Stimulated activated CD8-positive, alpha-beta memory T cell treated with anti-CD3 and anti-CD28 coated beads, Interleukin-12 subunit alpha, Interleukin-12 subunit beta, amount 100 ng/mL, for 1 hour (primary cell): ENCODE measurements at places on chromosomes 3 and 15.

GRCh38 chr15:54033356-54033860 is 55.2 kb downstream of the UNC13C start:
- DNase-seq = no peak

- no peak for DNase-seq
Observed at GRCh38 chr15:54803987-54804386, 392.8 kb downstream of the RSL24D1 start.

GRCh38 chr15:56211064-56211463 is 32.6 kb downstream of the RFX7 start:
- DNase-seq = no peak

- DNase-seq = no peak
Observed at GRCh38 chr3:11660242-11660641, 16.5 kb upstream of the VGLL4 start.

GRCh38 chr3:141650783-141651182 is 87.3 kb upstream of the RNF7 start:
- no peak for DNase-seq

DNA sequence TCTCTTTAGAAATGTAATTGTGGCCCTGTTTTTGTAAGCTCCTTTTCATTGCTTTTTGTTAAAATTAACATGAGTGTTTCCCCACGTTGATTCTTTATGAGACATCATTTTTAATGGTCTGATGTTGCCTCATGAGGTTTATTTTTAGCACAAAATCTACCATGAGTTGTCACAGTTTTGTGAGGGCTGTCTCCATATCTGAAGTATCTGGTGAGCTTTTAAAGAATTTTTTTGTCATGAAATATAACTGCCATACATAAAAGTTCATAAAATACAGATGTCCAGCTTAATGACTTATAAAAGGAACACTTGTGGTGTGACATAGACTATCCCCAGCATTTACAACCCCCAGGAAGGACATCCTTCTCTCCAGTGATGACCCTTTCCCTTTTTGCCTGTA is 34.3 kb upstream of the CEMIP start:
- no peak for DNase-seq

DNA sequence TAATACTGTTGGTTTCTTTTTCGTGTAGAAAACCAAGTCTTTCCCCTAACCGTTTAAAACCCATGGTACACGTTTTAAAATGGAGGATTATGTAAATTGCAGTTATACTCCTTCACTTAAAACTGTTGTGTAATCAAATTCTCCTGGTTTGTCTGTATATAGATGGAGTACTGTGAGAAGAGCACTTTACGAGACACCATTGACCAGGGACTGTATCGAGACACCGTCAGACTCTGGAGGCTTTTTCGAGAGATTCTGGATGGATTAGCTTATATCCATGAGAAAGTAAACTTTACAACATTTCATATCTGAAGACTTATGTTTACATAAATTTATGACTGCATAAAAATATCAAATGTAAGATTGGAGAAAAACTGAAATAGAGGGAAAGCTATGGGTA is 51.2 kb downstream of the SRP14 start:
- no peak for DNase-seq

- no peak for DNase-seq
Observed at GRCh38 chr3:110564674-110565073, 506.9 kb upstream of the NECTIN3 start.

DNA sequence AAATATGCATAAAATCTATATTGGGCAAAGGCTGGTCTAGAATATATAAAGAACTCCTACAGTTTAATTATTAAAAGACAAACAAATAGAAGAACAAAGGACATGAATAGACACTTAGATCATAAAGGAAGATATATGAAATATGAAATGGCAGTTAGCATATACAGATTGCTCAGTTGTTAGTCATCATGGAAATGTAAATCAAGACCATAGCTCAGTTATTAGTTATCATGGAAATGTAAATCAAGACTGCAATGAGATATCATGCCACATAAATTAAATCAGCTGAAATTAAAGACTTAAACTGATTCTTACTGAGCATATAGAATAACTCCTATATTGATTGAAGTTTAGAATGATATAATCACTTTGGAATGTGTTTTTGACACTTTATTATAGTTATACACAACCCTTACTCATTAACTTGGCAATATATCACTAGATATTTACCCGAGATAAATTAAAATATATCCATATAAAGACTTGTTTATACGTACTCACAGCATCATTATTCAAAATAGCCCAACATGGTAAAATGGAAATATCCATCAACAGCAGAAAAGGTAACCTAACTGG is 45.2 kb upstream of the GOLGA8B start:
- DNase-seq = no peak

DNA sequence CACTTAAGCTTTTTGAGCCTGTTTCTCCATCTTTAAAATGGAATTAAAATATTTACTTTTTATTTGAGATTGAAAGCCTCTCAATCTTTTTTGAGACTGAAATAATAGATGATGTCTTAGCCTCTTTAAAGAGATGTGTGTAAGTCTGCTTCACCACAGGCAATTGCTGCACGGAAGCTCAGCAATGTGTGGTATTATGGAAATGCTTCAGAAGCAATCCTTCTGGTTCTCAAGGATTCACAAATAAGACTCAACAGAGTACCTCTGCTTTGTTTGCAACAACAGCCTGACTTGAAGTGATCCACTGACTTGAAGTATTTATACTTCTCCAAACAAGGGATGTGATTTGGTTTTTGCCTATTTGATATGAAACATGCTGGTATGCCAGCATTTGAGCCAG is 332.0 kb upstream of the RASGRP1 start:
- DNase-seq = no peak

GRCh38 chr15:67144609-67145311 is 79.4 kb downstream of the SMAD3 start:
- no peak for DNase-seq

DNA sequence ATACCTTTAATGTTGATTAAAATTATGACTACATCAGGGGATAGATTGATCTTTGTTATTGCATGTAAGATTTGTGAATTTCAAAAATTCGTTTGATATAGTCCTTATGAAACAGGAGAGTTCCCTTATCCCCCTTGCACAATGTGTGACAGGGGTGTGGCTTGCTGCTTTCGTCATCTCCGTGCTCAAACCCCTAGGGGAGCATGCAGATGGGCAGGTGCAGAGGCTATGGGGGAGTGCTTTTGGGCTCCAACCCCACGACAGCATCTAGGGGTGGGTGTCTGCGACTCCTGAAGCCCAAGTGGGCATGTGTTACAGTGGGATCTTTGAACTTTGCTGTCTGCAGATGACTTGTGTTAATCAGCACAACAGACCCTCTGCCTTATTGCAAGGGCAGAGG is 360.1 kb upstream of the GOLIM4 start:
- no peak for DNase-seq

DNA sequence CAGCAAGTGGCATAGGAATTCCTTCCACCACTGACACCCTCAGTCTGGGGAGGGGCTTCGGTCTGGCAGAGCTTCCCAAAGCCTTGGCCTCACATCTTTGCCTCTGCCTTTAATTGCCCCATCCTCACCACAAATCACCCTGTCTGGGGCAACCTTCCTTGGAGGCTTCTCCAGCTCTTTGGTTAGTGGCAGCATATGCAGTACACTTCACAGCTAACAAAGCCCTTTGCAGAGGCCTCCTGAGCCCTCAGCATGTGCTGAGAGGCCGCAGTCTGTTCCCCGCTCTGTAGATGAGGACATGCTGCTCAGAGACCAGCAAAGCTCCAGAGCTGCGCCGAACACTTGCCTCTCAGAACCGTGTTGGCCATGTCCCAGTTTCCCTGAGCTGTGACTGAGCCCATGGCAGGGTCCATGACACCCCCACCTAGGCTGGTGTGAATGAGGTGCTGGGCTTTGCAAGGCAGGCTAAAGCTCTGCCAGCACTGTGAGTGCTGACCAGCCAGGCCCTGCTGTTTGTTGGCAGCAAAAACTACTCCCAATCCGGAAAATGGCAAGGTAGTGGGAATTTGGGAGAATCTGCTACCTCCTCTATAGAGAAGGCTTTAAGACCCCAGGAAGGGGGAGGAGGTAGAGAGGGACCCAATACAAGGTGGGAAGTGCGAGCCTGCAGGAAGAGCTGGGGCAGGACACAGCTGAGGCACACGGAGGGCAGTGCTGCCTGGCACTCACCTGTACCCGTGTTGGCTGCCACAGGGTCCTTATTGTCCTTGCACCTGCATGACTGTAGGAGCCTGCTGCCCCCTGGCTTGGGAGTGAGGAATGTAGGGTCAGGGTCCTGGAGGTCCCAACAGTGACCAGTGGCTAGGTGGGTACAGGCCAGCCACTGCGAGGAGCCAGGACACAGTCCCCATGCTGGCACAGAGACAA is 8.4 kb upstream of the KLF15 start:
- no peak for DNase-seq

DNA sequence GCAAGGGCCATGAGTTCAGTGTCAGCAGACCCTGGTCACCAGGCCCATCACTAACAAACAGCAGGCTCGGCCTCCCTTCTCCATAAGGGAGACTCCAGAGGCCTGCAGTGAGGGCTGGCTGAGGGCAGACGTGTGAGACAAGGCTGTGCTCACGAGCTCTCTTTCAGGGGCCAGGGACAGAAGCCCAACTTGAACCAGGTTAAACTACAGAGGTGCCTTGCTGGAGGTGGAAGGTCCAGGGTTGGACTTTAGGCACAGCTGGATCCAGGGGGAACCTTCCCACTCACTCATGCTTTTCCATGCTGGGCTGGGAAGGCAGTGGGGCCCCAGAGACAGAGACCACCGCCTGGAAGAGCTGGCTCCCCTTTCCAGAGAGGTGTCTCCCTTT is 19.0 kb downstream of the CFAP100 start:
- no peak for DNase-seq

GRCh38 chr3:126979046-126979628 is 3.8 kb upstream of the PLXNA1 start:
- DNase-seq = no peak

DNA sequence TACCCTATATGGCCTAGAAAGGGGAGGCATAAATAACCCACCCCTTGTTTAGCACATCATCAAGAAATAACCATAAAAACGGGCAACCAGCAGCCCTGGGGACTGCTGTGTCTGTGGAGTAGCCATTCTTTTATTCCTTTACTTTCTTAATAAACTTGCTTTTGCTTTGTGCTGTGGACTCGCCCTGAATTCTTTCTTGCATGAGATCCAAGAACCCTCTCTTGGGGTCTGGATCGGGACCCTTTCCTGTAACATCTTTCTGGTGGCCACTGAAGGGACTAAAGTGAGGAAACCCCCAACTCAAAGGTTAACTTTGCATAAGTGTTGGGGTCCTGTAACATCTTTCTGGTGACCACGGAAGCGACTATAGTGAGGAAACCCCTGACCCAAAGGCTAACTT is 15.7 kb upstream of the HHATL start:
- DNase-seq = no peak

DNA sequence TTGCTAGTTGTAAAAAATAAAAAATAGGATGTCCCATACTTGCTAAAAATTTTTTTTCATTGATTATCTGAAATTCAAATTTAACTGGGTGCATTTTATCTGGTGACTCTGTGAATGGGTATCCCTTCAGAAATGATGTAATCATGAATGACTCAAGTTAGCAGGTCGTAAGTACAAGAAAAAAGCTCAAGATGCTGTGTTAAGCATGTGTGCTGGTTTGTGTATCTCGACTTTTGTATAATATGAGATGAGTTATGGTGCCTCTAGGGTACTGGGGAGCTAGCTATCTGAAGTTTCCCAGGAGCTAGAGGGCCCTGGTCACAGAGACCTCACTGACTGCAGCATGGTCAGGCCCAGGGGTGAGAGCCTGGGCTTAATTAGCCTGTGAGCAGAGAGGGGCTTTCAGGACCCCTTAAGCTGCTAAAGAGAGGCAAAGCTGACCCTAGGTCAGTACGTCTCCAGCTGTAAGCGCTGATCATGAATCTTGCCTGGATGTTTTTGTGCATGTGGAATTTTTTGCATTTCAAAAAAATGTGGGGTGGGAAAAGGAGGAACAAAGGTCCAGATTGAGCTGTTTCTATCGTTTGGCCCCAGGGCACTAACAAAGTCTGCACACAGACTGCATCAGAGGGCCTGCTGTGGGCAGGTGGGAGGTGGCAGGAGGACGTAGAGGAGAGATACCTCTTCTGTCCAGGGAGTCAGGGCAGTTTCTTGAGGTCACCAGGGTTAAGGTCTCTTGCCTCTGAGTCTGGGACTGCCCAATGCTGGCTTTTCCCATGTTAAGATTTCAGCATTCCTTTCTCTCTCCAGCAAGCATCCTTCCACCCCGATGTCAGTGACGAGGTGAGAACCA is 233.2 kb upstream of the TPM1 start:
- no peak for DNase-seq
